Epithelial cell of esophagus (primary cell): ENCODE measurements at places on chromosomes 2 and 18.
A peak's percentile ranks its signal among the peaks of the same experiment; 100 is the strongest.

GRCh38 chr18:8261651-8262091, 347.6 kb upstream of the RAB12 start:
- no peak for DNase-seq

- DNase-seq = no peak
These were observed 482.7 kb downstream of the RIT2 start for GRCh38 chr18:42632801-42633200.

DNA sequence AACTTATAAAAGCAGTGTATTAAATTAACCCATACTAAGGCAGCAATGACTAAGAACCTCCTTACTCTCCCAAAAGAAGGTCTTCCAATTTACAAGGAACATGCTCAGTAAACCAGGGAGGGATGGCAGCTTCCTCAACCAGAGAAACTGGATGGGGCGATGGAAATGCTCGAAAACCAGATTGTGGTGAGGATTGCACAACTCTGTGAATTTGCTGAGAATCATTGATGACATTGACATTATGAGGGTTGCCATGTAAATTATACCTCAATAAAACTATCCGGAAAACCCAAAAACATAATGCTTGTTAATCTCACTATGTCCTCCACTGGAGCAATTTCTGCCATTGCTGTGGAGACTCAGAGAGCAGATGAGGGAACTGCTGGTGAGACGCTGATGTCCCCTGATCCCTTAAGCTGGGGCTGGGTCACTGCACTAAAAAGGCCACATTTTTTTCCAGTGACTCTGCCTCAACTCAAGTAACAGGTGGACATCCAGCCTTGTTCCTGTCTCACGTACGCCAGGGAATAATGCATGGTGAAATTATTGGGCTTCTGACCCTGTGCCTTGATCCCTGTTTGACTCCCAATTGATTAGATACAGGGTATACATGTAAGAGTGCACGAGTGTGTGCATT, 288.3 kb downstream of the CYP26B1 start:
- DNase-seq = no peak

GRCh38 chr2:11187731-11188130, 32.5 kb downstream of the SLC66A3 start:
- DNase-seq = no peak

GRCh38 chr2:167292430-167293171, 404.3 kb downstream of the XIRP2 start:
- DNase-seq = peak; percentile 93

GRCh38 chr2:42567364-42567763, 1.1 kb upstream of the MTA3 start:
- DNase-seq = no peak

DNA sequence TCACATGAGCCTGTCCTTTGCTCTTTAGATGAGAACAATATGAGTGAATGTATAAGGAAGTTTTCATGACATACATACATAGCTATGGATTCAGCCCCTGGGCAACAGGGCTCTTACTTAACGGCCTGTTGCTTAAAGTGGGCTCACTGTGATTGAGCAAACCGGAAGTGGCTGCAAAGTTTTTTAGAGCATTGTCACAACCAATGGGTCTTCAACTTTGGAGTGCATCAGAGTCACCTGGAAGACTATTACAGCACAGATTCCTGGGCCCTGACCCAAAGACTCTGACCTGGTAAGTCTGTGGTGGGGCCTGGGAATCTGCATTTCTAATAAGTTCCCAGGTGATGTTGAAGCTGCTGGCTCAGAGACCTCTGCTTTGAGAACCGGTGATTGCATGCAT, 106.3 kb upstream of the SEC11C start:
- peak; percentile 86 for DNase-seq

GRCh38 chr2:200320344-200320743, 13.9 kb downstream of the SPATS2L start:
- DNase-seq = peak; percentile 83

DNA sequence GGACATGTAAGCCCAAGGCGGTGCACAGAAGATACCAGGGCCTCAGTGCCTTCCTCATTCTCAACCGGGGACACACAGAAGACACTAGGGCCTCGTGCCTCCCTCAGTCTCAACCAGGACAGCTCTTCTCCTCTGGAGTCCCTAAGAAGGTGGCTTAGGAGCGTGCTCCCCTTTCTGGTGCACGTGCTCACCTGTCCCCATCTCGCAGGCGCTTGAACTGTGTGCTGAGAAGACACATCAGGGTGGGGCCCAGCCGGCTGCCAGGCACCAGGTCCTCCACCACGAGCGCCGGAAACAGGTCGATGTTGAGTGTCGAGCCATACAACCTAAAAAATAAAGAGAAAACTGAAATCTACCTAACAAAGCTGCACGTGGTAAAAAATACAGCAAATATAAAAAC, 99.9 kb downstream of the PXDN start:
- DNase-seq = no peak

- DNase-seq = peak; percentile 74
These were observed 130.9 kb upstream of the ITGA6 start for GRCh38 chr2:172296267-172297046.

GRCh38 chr18:77131100-77131651, 1.4 kb downstream of the MBP start:
- peak; percentile 30 for DNase-seq

GRCh38 chr18:48910972-48911545, 39.7 kb downstream of the SMAD7 start:
- no peak for DNase-seq

GRCh38 chr2:136527560-136527959, 237.8 kb upstream of the THSD7B start:
- DNase-seq = peak; percentile 54

DNA sequence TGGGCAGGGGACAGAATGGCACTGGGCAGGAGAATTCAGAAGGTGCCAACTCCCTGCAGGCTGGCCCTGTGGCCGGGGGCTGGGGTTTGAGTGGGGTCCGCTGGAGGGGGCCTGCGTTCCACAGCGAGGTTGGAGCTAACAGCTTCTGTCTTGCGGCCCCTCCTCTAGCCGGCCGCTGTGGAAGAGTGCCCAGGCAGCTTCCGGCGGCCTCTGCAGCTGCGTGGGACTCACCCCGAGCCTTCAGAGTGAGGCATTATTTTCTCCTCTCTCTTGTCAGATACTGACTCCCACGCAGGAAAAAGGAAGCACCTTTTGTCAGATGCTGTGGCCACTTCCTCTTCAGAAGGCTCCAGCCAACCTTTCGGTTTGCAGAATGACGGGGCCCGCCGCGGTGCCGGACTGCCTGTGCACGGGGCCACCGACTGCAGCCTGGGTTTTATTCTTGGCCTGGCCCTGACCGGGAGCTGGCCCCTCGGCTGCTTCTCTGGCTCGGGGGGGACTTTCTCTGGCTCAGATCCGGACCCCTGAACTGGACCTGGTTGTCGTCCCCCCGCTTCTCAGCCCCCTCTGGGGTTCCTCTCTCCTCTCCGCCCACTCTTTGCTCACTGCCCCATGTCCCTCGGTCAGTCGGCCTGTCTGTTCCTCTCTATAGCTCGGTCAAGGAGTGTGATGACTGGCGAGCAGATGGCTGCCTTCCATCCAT, 40.1 kb downstream of the ARHGAP25 start:
- DNase-seq = no peak

- DNase-seq = no peak
These were observed 632.1 kb downstream of the SOCS6 start for GRCh38 chr18:70920840-70921374.

GRCh38 chr2:158312981-158313380, 143.6 kb downstream of the CCDC148 start:
- DNase-seq = no peak

- DNase-seq = no peak
These were observed 161.8 kb downstream of the DCDC2C start for GRCh38 chr2:3864943-3865865.

DNA sequence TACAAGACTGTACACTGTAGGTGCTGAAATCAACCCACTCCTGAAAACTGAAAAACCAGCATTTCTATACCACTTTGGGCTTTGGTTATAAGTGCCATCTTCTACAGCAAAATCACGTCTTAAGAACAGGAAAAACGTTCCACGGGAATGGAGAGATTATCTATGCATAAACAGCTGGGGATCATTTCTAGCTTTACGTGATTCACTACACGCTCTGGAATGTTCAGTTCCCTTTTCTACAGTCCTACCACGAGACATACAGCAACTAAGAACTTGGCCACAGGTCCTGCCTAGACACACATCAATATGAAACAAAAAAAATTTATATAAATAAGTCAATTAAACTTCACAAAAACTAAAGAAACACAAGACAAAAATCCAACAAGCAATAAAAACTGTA, 3.6 kb downstream of the CXCR4 start:
- DNase-seq = no peak

DNA sequence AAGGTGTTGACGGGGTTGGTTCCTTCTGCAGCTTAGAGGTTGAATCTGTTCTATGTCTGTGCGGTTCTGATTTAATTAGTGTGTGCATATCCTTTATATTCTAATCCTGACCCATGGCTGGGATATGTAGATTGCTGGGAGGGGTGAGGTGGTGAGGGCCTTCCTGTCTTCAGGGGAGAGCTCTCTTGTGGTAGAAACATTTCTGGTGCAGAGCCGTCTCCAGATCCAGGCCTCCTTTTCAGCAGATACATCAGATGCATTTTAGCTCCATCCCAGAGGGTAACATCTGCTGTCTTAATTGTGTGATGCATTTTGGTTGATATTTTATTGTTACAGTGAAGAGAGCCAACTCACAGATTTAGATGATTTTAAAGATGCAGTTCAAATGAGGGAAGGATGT, 227.8 kb downstream of the AGAP1 start:
- DNase-seq = no peak

GRCh38 chr2:144454466-144455287, 65.2 kb downstream of the ZEB2 start:
- DNase-seq = no peak

- no peak for DNase-seq
These were observed 95.4 kb downstream of the CDK15 start for GRCh38 chr2:201901786-201902185.

- DNase-seq = no peak
These were observed 84.9 kb downstream of the MALT1 start for GRCh38 chr18:58756148-58756547.

GRCh38 chr2:145530653-145531052, 1010.7 kb upstream of the ZEB2 start:
- peak; percentile 9 for DNase-seq

DNA sequence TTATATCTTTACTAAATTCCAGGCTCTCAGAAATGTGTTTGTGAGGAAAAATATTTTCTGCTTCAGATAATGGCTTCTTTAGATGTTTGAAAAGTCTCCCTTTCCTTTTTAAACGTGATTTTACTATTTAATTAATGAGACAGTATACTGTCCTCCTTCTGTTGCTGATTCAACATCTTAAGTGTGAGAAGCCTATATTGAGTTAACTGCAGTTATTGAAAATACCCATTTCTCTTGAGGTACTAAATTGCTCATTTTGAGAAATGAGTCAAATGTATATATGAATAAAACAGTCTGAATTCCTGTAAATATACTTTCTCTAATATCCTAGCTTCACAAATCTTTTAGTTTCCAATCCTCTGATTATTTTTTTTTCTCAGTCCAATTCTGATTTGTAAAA, 470.2 kb downstream of the PTPRM start:
- DNase-seq = no peak

- no peak for DNase-seq
These were observed 72.3 kb upstream of the CD226 start for GRCh38 chr18:70019991-70020390.

DNA sequence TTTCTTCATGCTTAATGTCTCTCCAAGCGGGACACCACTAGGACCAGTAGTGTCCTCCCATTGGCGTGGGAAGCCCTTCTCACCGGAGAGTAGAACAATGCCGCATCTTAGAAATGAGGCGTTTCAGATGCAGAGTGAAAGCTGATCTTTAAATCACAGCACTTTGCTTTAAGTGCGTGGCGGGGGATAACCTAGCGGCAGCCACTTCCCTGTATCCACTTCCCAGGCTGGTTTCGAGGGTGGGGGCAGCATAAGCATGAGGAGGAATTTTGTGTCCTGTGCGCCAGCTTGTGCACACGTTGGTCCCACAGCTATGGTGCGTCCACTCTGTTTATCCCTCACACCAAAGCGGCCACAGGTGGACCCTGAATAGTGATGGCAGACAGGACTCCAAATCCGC, 63.1 kb downstream of the MBP start:
- DNase-seq = no peak

- DNase-seq = no peak
These were observed 307.6 kb upstream of the MYT1L start for GRCh38 chr2:2638547-2639220.

DNA sequence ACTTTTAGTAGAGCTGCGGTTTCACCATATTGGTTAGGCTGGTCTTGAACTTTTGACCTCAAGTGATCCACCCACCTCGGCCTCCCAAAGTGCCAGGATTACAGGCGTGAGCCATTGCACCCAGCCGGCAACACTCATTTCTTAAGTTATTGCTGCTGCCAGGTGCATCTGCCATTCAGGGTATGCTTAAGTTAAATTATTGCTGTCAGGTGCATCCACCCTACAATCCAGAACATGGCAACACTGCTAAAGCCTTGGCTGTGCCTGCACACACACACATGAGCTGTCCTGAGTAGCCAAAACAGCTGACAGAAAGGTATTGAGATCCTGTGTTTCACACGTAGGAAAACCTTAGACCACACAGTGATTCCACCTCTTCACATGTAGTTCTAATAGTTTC, 148.2 kb downstream of the FAM161A start:
- DNase-seq = no peak

DNA sequence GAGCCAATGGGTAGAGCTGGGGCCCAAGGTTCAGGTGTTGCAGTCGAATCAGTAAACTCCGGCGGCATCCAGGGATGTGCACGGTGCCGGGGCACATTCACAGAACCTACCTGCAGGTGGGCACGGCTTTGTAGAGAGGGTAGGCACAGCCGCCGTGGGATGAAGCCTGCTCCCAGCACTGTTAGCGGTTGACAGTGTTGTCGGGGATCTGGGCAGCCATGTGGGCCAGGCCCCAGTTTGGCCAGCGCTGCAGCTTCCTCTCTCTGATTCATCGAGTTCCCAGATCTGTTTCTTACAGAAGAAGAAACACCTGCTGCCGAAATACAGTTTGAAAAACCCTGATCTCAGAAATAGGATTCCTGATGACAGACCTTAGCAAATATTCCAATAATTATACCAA, 274.8 kb downstream of the AGAP1 start:
- peak; percentile 26 for DNase-seq

- DNase-seq = no peak
These were observed 174.8 kb upstream of the COPS8 start for GRCh38 chr2:236910781-236911495.

DNA sequence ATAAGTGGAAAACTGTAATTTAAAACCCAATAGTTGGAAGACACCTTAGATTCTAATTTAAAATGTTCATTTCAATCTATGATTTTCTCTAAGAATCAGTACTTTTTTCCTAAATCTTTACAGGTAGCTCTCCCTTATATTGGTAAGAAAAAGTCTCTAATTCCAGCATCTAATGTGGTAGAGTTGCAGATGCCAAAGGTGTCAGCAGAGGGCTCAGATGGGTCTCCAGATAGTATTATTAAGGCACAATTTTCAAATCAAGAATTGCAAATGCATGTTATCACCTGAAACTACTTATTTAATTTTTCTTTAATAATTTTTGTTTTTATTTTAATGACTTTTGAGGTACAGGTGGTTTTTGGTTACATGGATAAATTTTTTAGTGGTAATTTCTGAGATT, 25.5 kb upstream of the ITGA4 start:
- no peak for DNase-seq

- peak; percentile 74 for DNase-seq
These were observed 39.5 kb downstream of the CYTIP start for GRCh38 chr2:157404363-157404762.
